ENCODE measurements at places on chromosomes 13 and 19. TPM values are rescaled to one million over a fixed set of nuclear protein-coding genes. Genes with fewer than 3 reads are reported as not detected.

DNA sequence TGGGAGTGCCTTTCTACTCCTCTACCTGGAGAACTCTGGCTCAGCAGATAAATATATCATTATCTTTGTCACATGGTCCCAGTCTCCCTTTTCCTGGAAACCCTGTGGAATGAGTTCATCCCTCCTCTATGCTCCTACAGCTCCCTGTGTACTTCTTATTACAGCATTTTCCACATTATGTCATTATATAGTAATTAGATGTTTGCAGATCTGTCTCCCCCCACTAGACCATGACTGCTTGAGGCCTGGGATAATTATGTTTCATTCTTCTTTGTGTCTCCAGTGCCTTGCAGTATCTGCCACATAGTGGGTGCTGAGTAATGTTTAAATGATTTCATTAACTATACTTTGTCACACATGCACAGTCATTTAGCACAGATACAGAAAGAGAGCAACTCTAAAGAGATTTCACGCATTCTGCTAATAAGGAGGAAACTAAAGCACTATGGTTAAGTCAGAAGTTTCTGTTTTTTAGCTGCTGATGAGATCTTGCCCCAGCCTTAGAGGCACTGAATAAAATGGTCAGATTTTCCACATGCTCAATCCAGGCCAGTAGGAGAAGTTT, 66.1 kb upstream of the DIAPH3 start:
- no peaks in the 10 kb centered on the region for H3K36me3 ChIP-seq
- H3K4me1 ChIP-seq: no peaks in the 10 kb centered on the region
- DNase-seq: no peak
- no peak overlapping the region for H3K4me3 ChIP-seq

- H3K4me1 ChIP-seq: no peaks in the 10 kb centered on the region
- no peak overlapping the region for H3K27ac ChIP-seq
- no peak overlapping the region for H3K4me3 ChIP-seq
- H3K36me3 ChIP-seq: no peaks in the 10 kb centered on the region
- no peak for DNase-seq
Measured at GRCh38 chr13:47135800-47136503, 239.1 kb upstream of the HTR2A start.

- no peaks in the 10 kb centered on the region for H3K27me3 ChIP-seq
- H3K36me3 ChIP-seq: no peaks in the 10 kb centered on the region
- H3K27ac ChIP-seq: no peak overlapping the region
- no peak for DNase-seq
Measured at GRCh38 chr13:77930430-77930829, 11.8 kb upstream of the EDNRB start.

The SLC10A2 gene
- total RNA-seq: not detected

The BEST2 gene
- total RNA-seq: 0.29 TPM

GRCh38 chr13:111630406-111630805, 310.0 kb downstream of the TEX29 start:
- H3K4me1 ChIP-seq: no peaks in the 10 kb centered on the region
- no peak overlapping the region for H3K27ac ChIP-seq
- no peaks in the 10 kb centered on the region for H3K36me3 ChIP-seq
- H3K27me3 ChIP-seq: no peaks in the 10 kb centered on the region

- H3K36me3 ChIP-seq: no peaks in the 10 kb centered on the region
- H3K4me3 ChIP-seq: no peak overlapping the region
Measured at GRCh38 chr13:102726430-102726829, 31.6 kb upstream of the METTL21C start.

- no peak for DNase-seq
- no peak overlapping the region for H3K4me3 ChIP-seq
- peak overlapping the region; percentile 1 for H3K27ac ChIP-seq
- H3K27me3 ChIP-seq: no peaks in the 10 kb centered on the region
Measured at GRCh38 chr19:11321191-11322126, 18.0 kb downstream of the RAB3D start.

The WDFY2 gene
- 8.8 TPM for total RNA-seq

GRCh38 chr13:49806126-49806536, 13.6 kb upstream of the KPNA3 start:
- H3K36me3 ChIP-seq: no peaks in the 10 kb centered on the region
- H3K27ac ChIP-seq: no peak overlapping the region
- H3K4me3 ChIP-seq: no peak overlapping the region
- no peak for DNase-seq
- H3K4me1 ChIP-seq: no peaks in the 10 kb centered on the region
- H3K27me3 ChIP-seq: no peaks in the 10 kb centered on the region

Data from uterus (tissue), 4 donors.